ENCODE measurements at places on chromosomes 7 and 10.
A peak's percentile ranks its signal among the peaks of the same experiment; 100 is the strongest.

DNA sequence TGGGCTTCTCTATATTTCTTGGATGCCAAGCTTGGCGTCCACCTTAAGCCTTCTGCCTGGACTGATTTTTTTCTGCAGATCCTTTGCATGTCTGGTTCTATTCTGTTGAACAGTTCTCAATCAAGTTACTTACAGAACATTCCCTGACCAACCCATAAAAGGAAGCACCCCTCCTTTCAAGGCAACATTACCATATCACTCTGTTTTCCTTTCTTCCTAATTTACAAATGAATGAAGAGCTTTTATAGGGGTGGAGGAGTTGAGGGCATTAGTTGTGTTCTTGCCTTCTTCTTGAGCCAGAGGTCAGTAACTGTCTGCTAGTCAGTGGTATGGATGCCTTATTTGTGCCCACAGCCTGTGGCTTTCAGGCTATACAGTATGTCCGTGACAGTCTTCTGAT lies 361.0 kb downstream of the PHTF2 start:
- no peak for DNase-seq

DNA sequence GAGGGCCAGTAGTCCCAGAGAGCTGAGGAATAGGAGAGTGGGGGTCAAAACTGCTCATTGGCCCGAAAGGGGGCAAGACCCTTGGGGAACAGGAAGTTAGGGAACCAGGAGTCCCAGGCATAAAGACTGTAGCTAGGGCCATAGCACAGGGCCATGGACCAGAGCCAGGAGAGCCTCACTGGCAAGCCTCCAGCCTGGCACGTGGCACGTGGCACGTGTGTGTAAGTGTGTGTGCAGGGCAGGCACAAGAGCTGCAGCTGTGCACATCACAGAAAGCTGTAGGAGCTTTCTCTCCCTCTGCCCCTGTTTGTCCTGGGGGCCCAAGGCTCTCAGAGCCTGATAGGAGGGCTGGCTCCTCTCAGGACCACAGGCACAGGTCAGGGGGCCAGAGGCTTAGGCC lies 47.8 kb upstream of the SLF2 start:
- DNase-seq: no peak

DNA sequence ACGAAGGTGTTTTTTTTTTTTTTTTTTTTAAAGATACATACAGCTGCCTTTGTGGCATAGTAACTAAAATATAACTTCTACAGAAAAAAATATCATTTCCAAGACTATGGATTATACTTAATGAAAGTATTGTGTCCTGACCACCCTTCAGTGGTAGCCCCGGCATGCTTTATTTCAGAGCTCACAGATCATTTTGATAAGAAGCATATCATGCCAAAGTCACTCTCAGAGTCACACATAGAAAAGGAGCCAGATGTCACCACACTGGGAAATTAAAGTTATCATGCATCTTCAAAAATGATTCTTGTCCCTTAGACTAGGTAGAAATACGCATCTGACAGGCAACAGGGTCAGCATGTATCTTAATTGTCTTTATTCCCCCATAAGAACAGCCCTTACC lies 3.0 kb downstream of the ADARB2 start:
- no peak for DNase-seq

GRCh38 chr10:123275136-123275564 lies 120.9 kb downstream of the BUB3 start:
- DNase-seq: no peak

DNA sequence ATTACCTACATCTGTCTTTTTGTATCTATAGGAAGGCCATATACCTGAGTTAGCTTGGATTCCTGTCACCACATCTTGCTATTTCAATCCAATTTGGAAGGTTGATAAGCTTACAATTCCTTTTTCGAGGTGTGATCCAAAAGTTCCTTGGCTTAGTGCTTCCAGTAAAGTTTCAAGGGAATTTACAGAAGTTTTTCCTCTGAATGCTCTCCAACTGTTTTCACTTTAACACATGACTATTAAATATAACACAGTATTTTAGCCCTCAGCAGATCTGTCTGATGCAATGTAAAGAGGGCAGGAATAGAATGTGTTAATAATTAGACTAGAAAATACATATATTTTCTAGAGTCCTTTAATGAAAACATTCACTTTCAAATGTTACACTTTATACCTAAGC lies 171.4 kb downstream of the DKK1 start:
- DNase-seq: no peak

DNA sequence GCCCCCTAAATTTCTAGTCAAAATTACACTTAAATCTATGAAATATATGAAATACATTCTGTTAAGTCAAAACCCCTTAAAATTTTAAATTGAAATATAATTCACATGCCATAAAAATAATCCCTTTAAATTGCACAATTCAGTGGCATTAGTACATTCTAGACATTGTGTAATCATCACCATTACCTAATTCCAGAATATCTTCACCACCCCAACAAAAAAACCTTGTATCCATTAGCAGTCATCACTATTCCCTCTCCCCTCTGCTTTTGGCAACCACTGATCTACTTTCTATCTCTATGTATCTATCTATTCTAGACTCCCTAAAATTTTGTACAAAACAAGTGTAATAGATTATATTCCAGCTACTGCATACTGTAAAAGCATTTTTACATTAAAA lies 261.2 kb downstream of the GLI3 start:
- no peak for DNase-seq

- DNase-seq: no peak
These were observed 71.7 kb upstream of the ZNRF2 start for GRCh38 chr7:30212701-30213111.

DNA sequence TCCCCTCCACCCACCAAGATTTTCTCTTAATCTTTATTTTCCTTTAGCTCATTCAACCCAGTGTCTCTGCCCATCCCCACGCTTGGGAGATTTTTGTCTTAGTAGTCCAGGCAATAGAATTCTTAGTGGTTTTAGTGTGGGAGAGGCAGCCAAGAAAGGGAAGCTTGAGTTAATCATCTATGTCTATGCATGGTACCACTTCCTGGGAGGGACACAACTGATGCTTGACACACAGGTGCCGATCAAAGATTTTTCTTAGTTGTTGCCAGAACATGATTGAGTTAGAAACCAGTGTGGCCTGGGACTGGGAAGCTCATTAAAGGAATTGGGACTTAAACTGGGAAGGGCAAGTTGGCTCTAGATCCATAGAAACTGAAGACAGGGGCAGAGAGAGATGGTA lies 3.1 kb downstream of the STRA8 start:
- no peak for DNase-seq

- DNase-seq: no peak
These were observed 114.0 kb downstream of the RAB18 start for GRCh38 chr10:27618036-27618615.

DNA sequence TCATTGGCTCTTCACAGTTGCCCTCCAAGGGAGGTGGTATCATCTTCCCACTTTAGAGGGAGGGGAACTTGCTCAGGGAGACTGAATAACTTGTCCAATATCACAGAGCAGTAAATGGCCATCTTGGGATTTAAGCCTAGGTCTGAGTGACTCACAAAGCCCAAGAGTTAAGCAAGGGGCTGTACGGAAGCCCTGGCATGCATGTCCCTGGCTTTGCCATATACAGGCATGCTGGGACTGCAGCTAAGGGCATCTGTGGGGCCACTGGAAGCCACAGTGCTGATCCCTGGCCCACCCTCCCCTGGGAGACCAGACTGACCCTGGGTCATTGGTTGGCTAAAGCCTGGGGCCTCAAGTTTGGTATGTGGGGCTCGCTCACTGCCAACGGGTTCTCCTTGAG lies 3.1 kb downstream of the VSIR start:
- DNase-seq: peak; percentile 24

GRCh38 chr10:14062528-14063260 lies 268.0 kb downstream of the FRMD4A start:
- no peak for DNase-seq

DNA sequence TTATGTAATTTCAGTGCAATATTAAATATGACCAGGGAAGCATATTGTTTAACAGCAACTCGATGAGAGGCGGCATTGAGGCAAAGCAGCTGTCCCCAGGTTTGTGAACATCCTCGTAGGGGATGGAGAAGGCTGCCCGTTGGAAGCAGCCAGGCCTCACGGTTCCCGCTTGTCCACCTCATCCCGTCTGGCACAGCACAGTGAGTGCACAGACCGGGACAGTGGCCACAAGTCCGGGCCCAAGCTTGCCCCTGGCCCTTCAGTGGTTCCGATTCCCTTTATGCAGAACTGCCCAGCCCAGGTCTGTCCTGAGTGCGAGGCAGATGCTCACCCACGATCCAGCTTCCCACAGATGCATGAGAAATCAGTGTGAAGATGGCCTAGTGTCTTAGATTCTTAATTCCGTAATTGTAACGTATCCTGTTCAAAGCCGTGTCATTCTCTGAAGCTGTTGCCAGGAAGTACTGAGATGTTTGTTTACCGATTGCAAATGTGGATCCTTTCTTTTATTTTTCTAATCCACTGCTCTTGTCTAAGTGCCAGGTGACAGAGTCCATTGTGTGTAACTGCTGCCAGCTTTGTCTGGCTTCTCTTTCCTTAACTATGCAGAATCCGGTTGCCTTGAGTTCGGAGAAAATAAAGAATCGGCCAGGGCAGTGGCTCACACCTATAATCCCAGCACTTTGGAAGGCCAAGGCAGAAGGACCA lies 35.5 kb downstream of the PFKP start:
- DNase-seq: no peak

- DNase-seq: no peak
These were observed 103.6 kb downstream of the AHR start for GRCh38 chr7:17401791-17402627.

GRCh38 chr7:36746347-36746746 lies 22.1 kb upstream of the AOAH start:
- no peak for DNase-seq

DNA sequence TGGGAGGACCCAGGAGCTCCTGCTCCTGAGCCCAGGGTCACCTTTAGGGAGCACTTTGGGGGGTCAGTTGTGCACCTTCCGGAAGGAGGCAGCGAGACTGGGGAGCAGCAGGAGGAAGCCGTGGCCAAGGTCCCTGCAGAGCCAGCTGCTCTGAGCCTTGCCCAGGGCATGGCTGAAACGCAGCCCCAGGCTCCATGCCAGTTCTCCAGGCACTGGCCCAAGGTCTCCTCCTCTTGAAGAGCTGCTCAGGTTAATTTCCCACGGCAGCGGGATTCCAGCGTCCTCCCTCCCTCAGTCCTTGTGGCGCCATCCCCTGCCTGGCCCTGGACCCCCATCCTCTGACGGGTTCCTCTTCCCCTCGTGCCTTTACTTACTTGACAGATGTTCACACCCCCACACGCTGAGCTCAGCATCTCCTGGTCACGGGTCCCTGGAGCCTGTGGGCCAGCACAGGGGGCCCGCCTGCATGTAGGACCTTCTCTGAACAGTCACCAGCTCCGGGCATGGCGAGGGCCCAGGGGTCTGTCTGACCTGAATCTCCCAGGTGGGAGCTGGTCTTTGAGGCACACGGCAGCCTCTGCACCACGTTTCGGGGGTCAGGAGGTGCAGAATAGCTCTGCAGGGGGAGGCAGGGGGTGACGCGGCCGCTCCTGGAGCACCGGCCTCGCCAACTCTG lies 16.7 kb upstream of the CFAP46 start:
- DNase-seq: peak; percentile 15

GRCh38 chr7:74501298-74501697 lies 47.6 kb downstream of the GTF2IRD1 start:
- no peak for DNase-seq

DNA sequence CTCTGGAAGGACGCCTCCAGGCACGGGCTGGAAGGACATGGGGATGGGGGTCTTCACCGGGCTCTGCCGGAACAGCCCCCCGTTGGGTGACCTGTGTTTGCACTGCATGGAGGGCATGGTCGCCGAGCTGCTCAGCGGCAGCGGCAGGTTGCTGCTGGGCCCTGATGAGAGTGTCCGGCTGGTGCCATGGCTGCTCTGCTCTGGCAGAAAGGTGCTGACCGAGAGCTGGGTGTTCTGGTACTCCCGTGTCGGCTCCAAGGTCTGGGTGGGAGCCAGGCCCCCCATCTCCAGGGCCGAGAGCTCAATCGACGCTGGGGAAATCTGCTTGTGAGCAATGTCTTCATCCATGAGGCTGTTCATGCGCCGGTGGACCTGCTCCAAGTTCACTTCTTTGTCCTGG lies 764.3 kb downstream of the GRID1 start:
- DNase-seq: no peak

GRCh38 chr10:102775935-102776669 lies 32.4 kb downstream of the WBP1L start:
- peak; percentile 92 for DNase-seq

GRCh38 chr10:103916876-103917275 lies 1.1 kb downstream of the STN1 start:
- DNase-seq: no peak

DNA sequence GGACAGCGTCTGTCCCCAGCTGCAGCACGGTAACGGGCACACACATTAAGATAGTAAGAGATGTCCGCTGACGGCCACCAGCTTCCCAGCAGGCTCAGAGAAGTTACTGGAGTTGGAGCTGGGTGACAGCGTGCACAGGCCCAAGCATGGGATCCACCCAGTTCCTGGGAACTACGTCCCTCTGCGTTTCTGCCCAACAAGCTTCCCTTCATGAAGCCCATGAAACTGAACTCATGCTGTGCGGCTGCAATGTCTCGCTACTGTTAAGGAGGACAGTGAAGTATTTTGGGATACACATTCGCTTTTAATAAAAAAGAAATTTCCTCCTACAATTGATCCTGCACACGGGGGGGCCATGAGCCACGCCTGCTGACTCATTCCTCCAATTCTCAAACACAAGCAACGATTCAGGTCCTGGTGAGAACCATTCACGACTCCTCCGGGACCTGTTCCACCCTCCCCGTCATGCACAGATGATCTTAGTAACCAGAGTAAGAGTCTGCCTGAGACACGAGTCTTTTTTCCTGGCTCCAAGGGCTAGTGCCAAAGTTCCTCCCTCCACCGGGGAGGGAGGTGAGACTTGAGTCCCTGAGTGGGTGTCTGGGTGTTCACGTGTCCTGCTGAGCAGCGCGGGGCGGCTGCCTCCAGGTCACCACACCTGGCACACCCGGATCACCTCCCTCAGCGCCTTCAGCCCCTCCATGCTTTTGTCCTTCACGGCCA lies 2.6 kb downstream of the PSMG3 start:
- DNase-seq: peak; percentile 70

DNA sequence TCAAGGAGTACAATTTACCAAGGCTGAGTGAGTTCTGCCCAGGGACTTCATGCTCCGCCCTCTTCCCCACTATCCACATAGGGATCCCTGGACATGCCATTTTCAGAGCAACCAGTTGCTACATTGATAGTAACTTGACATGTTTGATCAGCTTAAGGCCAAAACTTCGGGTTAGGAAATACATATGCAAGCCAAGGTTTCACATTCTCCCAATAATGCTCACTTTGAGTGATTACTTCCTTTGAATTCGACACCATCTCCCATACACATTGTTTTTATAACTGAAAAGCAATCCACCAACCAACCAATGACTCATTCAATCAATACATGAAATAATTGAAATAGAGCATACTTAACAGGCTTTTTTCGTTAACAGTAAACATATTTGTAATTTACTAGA lies 137.9 kb downstream of the GLI3 start:
- DNase-seq: no peak

DNA sequence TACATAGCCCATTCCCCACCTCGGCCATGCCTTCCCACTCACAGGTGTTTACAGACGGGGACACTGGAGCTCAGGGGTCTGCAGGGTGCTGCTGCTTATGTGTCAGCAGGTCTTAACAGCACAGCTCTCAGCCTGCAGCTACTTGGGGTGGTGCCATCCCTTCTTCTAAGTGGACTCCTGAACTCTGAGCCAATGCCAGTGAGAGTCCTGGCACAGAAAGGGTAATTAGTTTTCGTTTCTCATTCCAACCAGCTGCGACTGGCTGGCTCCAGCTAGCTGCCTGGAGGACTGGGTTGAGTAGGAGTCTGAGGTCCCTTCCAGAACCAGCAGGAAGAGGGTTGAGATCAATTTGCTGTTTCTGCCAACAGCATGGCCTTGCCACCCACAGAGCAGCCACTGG lies 88.3 kb upstream of the AGK start:
- no peak for DNase-seq

Data from left hindlimb (tissue), 1 donor.